ENCODE measurements at places on chromosomes 12 and 14.
A peak's percentile ranks its signal among the peaks of the same experiment; 100 is the strongest.

- no peak for DNase-seq
Measured at GRCh38 chr14:69247676-69248440, 12.1 kb upstream of the GALNT16 start.

DNA sequence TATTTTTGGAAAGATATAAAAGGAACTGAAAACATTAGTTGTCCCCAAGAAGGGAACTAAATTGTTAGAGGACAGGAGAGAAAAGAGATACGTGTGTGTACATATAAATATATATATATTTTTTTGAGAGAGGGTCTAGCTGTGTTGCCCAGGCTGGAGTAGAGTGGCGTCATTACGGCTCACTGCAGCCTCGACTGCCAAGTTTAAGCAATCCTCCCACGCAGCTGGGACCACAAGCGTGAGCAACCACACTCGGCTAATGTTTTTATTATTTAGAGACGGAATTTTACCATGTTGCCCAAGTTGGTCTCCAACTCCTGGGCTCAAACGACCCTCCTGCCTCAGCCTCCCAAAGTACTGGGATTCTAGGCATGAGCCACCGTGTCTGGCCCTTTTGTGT is 16.2 kb upstream of the NOP2 start:
- no peak for DNase-seq

DNA sequence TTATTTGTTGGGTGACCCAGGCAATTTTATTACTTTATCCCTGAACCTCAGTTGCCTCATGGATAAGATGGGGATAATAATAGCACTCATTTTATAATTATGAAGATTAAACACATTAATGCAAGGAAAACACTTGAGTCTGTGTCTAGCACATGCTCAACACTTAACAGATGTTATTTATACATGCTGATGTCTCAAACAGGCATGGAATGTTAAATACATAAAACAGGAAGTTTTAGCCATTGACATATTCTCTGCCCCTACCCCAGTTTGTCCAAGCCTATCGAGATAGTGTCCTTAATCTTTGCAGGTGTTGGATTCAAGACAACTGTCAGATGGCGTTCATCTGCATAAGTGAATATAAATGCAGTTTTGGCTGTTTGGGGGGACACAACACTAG is 109.8 kb downstream of the SCAF11 start:
- no peak for DNase-seq

DNA sequence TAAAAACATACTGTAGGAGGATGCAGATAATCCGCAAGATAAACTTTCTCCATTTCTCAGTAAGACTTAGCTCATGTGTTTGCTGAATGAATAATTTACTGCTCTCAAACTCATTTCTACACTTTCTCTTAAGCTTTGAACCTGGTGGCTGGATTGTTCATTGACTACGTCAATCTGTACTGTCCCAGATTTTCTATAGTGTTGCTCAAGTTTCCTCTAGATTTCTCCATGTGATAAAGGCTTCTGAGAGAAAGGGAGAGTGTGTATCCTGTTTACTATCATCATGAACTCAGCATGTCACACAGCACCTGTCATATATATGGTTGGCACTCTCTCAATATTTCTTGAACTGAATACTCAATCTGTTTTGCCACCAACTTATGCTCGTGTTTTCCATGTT is 518.0 kb upstream of the TBX3 start:
- DNase-seq: no peak

GRCh38 chr12:20375560-20375959 is 7.2 kb downstream of the PDE3A start:
- no peak for DNase-seq

DNA sequence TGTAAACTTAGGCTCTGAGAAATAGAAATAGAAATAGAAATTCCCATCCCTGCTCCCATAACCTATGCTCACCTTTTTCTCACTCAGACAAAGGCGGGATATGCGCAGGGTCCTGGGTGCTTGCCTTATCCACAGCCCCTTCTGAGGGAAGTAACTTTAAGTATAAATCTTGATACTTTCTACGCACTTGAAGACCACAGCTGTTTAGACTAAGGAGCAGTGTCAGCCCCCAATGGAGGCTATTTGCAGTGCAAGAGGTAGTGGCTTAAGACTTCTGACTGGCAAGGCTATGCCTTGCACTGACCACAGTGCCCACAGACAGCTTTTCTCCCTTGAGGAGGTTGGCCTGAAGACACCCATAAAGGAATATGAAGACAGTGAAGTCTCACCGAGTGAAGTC is 35.2 kb downstream of the ASCL1 start:
- DNase-seq: no peak

GRCh38 chr12:120388691-120389481 is 19.9 kb upstream of the MSI1 start:
- DNase-seq: no peak

GRCh38 chr14:51041108-51041531 is 53.8 kb downstream of the TRIM9 start:
- no peak for DNase-seq

DNA sequence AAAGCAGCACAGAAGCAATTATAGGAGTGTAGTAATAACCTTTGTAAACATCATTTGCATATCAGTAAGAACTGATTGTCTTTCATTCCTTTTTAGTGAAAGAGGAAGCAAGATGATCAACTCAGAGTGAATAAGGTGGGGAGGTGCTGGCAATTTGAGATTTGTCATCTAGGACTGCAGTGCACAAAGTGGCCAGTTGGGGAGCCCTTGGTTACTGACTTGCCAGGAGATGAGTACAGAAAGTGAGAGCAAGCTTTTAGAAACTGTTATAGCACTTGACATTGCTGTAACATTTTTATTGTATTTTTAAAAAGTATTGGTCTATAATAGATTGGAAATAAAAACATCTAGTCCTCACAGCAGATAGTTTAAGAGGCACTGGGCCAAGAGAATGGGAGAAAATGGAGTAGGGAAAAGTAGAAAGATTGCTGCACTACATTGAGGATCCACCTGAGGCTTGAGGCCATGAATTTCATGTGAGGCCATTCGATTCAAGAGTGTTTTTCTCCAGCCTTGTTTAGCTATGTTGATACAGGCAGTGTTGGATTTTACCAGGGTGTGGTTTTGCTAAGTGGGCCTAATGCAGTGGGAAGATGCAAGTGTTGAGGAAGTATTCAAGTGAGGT is 98.2 kb downstream of the SNAPC1 start:
- DNase-seq: peak; percentile 69

- DNase-seq: no peak
Measured at GRCh38 chr12:123723011-123723410, 10.9 kb downstream of the ATP6V0A2 start.
